H9 (cell line): ENCODE measurements at places on chromosomes 6 and 20. TPM values are rescaled to one million over a fixed set of nuclear protein-coding genes. Genes with fewer than 3 reads are reported as not detected.

Gene MYLK4
- total RNA-seq, result 0.28 and 0.44 TPM in 2 replicates

Gene TGM3
- total RNA-seq, result not detected in 2 replicates

Gene IL20RA
- total RNA-seq, result 0.55 and 0.74 TPM in 2 replicates

Gene HDGFL1
- total RNA-seq, result not detected in 2 replicates

Gene TFAP2A
- total RNA-seq, result 1.6 and 2.6 TPM in 2 replicates

Gene TNF
- total RNA-seq, result not detected in 2 replicates

GRCh38 chr20:62977613-62978560 lies 25.4 kb downstream of the SLC17A9 start:
- H3K4me1 ChIP-seq, result peaks cover 6% of the 10 kb centered on the region
- H3K4me3 ChIP-seq, result no peak overlapping the region
- DNase-seq, result no peak
- H3K27ac ChIP-seq, result no peak overlapping the region
- H3K27me3 ChIP-seq, result peaks cover 7% of the 10 kb centered on the region; the same call in 1 of the 2 replicates

GRCh38 chr6:24228681-24229255 lies 102.8 kb downstream of the NRSN1 start:
- no peaks in the 10 kb centered on the region for H3K36me3 ChIP-seq
- H3K4me1 ChIP-seq, result peaks cover 3% of the 10 kb centered on the region; the same call in 1 of the 2 replicates
- H3K27me3 ChIP-seq, result no peaks in the 10 kb centered on the region

DNA sequence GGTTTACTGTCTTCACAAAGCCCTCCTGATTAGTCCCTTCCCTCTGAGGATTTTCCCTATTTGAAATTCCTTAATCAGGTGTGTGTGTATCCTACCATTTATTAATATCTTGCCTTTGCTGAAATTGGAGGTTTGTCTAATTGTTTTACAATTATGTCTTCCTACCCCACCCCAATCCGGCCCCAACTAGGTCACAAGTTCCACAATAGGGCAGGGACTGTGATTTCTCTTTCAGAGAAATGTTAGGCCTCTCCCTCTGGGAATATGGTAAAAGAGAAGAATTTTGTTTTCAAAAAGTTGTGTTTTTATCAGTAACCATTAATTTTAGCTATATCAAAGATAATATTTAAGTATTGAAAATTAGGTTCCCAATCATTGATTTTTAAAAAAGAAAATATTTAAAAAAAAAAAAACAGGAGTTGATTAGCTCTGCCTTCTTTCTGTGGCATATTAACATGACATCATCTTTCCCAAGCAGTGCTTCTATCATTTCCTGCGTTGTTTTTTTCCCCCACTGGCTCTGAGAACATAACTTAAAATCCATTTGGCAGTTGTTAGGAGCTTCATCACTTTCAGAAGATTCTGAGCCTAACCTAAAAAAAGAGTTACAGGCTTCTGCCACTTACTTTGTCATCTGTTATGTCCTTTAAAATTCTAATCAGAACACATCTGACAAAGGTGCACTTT lies 36.1 kb downstream of the BLOC1S5 start:
- no peaks in the 10 kb centered on the region for H3K27me3 ChIP-seq
- DNase-seq, result no peak
- H3K27ac ChIP-seq, result no peak overlapping the region

DNA sequence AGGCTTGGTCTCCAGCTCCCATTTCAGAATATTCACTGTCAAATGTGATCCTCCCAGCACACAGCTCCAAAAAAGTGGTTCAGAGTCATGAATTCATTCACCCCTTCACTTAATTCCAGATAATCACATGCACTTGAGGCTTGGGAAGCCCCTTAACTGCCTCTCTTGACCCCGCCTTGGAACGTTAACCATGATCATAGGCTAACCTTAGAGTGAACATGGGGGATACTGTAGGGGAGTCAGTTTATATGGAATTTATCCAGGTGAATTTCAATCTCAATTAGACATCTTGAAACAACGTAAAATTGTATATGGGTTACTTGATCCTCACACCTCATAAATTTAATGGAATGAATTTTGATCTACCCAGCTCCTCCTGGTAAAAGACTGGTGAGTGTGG lies 346.8 kb upstream of the ARID1B start:
- H3K27me3 ChIP-seq, result no peaks in the 10 kb centered on the region
- no peak for DNase-seq
- H3K4me1 ChIP-seq, result no peaks in the 10 kb centered on the region
- H3K27ac ChIP-seq, result no peak overlapping the region

GRCh38 chr20:8535403-8536261 lies 403.6 kb downstream of the PLCB1 start:
- no peaks in the 10 kb centered on the region for H3K27me3 ChIP-seq
- H3K36me3 ChIP-seq, result no peaks in the 10 kb centered on the region
- H3K4me1 ChIP-seq, result no peaks in the 10 kb centered on the region
- no peak for DNase-seq
- H3K27ac ChIP-seq, result no peak overlapping the region

- DNase-seq, result no peak
- H3K36me3 ChIP-seq, result peaks cover 27% of the 10 kb centered on the region
- H3K27me3 ChIP-seq, result no peaks in the 10 kb centered on the region
Measured at GRCh38 chr6:39999006-39999867, 65.0 kb upstream of the MOCS1 start.

- no peaks in the 10 kb centered on the region for H3K4me1 ChIP-seq
- DNase-seq, result peak; percentile 91
- no peak overlapping the region for H3K27ac ChIP-seq
- no peaks in the 10 kb centered on the region for H3K36me3 ChIP-seq
- H3K4me3 ChIP-seq, result no peak overlapping the region
Measured at GRCh38 chr20:45311589-45312211, 3.6 kb upstream of the MATN4 start.

DNA sequence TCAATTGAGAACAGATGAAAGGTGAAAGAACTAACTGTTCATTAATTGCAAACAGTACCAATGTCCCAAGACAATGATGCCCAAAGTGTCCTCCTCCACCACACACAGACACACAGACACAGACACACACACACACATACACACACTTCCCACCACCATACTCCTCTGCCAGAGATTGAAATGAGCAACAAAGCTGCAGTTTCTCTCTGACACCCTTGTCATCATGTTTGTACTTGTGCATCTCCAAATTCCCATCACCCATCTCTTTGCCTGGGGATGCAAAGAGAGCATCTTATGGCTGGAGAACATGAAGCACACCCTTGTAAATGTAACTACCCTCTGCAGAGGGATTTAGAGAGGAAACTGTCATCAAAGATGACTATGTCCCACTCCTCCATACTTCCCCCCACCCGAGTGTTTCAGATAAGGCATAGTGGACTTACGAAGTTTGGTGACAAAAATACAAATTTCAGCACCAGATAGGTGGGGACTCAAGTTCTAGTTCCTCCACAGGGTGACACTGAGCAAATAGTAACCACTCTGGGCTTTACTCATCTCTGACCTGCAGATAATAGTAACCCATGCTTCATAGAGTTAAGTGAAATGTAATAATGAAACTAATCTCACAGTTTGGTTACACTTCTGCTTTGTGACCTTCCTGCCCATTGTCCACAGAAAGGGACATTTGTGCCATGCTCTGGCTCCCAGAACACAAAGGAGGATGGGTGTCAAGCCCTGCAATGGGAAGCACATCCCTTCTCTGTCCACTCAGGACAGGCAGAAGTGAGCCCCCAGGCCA lies 8.7 kb downstream of the MAFB start:
- H3K4me3 ChIP-seq, result no peak overlapping the region
- H3K27ac ChIP-seq, result no peak overlapping the region
- H3K36me3 ChIP-seq, result no peaks in the 10 kb centered on the region
- DNase-seq, result no peak
- H3K4me1 ChIP-seq, result peaks cover 1% of the 10 kb centered on the region; the same call in 1 of the 2 replicates
